NCI-H345 (cell line): ENCODE measurements at places on chromosomes 1 and 21.
A peak's percentile ranks its signal among the peaks of the same experiment; 100 is the strongest.

- no peak for DNase-seq
Observed at GRCh38 chr1:117070124-117070523, 10.0 kb downstream of the TTF2 start.

GRCh38 chr1:177198243-177198642 lies 27.5 kb downstream of the BRINP2 start:
- no peak for DNase-seq

- DNase-seq = peak; percentile 74
Observed at GRCh38 chr1:155012026-155012546, 9.5 kb downstream of the ZBTB7B start.

DNA sequence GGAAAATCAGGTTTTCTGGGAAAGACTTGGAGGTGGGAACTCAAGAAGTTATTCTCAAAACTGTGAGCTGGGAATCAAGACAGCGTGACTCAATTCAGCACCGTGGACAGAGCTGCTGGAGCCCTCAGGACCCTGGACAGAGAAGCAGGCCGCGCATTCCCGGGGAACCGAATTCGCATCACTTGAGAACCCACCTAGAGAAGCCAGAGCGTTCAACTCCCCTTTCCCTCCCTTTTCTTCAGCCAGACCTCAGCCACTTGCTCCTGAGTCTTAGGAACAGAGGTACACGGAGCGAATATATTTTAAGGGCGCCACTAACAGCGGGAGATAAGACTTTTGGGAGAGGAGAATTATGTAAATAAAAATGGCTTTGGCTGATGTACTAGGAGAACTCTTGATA lies 2.0 kb upstream of the LIN28A start:
- DNase-seq = no peak

DNA sequence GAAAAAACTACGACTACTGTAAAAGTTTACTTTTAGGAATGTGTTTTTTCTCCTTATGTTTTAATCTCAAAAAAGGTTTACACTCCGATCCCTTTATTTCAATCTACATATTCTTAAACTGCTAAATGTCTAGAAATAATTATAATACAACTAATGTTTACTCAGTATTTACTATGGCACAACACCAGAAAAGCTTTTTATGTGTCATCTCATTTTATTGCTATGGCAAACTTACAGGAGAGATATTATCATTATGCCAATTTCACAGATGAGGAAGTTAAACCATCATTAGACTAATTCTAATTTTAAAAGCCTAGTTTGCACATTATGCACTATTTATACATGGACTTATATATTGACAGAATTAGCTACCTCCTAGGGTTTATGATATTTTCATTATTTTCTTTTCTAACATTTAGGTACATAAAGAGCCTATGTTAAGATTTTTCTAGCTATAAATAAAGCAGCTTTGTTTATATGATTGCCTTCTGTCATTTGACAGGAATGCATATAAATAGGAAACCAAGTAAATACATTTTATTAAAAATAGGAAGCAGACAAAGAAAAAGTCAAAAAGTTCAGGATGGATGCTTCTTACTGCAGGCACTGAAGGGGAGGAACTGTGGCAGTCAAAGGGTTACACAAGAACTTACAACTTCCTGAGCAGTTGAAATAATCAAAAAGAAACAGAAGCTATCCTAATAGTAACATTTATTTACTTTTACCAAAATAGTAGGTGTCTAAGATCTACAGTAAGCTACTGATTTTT lies 442.4 kb downstream of the LTN1 start:
- DNase-seq = no peak

DNA sequence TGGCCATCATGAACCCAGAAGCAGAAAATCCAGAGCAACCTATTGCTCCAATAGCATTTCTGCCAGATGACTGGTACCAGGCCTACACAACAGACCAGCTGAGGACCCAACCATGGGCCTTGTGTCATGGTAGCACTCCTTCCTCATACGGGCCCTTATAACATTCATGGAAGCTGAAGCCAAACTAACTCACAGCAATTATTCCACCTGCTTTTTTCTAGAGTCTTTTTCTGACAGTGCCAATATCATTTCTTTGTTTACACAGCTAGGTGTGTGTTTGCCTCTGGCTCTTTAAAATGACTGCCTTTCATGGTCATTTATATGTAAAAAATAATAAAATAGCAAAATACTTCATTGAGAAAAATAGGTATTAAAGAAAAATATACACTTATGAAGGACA lies 3.9 kb upstream of the WDR64 start:
- no peak for DNase-seq

DNA sequence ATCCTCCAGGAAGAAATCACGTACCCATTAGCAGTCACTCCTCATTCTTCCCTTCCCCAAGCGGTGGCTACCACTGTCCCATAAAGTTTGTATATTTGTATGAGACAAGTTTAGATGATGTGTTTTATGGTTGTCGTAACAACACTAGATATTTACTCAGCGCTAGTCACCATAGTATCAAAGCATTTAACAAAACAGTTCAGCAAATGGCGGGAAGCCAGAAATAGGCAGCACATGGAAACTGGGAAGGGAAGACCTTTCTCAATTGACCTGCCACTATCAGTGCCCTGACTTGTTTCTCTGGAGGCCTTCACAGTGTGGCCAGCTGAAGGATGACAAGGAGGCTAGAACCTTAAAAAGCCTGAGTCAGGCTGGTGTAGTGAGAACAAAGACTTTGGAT lies 31.1 kb downstream of the CNST start:
- no peak for DNase-seq

DNA sequence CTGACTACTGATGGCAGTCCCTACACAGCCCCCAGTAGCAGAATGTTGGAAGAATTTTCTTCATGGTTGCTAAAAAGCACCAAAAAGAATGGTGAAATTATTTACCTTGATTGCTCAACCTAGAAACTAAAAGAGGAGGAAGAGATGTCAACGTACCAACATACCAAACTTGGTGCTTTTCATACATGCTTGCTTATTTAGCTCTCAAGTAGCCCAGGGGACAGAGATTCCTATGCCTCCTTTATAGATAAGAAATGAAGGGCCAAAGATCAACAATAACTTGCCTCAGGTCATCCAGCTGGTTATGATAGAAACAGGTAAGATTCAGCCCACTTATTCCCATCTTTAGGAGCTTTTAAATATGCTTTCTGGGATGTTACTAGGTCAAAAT lies 170.6 kb downstream of the PIGK start:
- no peak for DNase-seq

DNA sequence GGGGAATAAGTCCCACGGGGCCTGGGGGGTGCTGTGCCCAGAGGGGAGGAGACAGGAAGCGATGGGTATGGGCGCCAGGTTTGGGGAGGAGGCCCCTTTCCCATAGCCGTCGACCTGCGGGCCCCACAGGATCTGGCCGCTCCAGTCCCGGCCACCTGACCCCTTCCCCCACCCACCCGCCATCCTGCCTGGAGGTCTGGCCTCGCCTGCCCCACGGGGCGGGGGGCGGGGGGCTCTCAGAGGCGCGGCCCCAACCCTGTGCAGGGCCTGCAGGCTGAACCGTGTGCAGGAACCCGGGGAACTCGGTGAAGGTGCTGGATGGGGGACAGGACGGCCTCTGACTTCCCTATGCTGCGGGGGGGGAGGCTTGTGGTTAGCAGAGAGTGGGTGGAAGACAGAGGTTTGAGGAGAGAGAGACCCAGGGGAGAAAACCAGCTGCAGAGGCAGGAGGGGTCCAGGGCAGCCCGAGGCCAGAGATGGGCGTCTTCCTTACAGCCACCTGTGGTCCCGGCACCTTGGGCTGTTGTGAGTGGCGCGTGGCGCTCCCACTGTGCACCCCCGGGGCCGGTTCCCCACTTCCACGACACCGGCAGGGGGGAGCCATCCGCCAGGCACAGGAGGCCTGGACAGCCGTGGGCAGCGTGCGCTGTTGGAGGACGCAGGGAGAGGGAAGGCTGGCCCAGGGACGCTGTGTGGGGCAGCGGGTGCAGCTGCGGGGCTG lies 2.5 kb upstream of the TNFRSF18 start:
- DNase-seq = no peak

DNA sequence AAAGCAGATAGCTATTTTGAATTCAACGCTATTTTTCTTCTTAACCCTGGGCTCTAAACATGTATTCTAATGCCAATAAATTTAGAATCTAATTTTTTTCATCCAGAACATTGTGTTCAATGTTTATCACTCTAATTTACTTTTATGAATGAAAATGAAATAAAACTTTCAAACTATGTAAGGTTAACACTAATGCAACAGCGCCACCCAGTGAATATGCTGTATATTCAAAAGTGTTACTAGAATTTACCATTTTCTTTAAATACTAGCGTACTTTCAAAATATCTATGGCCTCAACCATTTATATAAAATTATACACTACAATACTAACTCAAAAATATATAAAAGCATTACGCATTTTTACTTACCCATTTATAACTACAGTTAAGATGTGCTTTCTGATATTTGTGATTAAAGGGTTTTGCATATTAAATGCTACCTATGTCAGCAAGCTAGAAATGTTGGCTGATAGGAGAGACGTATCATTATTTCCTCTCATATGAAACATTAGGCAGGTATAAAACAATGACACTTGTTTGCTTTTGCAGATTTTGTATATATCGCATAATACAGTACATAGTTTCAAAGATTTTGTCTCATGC lies 5.9 kb upstream of the NUF2 start:
- peak; percentile 21 for DNase-seq

- DNase-seq = no peak
Observed at GRCh38 chr1:177172272-177172671, 1.5 kb downstream of the BRINP2 start.

DNA sequence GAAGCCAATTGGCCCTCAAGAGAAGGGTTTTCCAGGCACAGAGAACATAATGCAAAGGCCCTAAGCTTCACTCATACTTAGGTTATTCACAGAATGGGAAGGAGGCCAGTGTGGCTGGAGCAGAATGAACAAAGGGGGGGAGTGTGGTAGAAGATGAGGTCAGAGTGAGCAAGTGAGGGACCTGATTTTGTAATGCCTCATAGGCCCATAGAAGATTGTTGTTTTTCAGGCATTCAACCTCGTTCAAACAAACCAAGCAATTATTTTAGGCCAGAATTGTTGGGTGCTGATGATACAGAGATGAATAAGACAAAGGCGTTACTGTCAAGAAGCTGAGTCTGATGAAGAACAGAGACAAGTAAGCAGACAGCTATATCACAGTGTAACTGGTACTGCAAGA lies 54.5 kb upstream of the RAP1A start:
- DNase-seq = no peak

DNA sequence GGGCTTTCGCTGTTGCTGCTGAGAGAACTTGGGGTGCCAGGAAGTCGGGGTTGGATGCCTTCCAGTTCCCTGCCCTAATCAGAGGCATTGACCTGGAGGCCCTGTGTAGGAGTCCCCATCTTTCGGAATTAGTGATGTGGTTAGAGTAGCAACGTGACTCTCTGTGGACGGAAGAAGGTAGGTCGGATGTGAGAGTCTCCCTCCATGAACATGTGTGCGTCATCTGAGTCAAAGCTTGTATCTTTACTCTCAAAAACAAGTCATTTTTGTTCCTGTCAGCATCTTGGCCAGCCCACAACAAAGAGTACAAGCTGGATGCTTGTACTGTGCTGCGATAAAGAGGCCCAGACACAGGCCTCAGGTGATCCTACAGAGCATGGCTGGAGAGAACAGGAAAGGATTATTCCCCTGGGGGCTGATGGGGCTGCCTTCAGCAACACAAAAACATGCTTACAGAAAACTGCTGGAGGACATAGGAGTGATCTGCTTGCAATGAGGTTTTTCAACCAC lies 31.0 kb upstream of the IL10 start:
- no peak for DNase-seq

- DNase-seq = no peak
Observed at GRCh38 chr1:205199931-205200299, 11.6 kb downstream of the DSTYK start.

GRCh38 chr1:83816836-83817235 lies 182.1 kb downstream of the TTLL7 start:
- DNase-seq = no peak

- DNase-seq = peak; percentile 51
Observed at GRCh38 chr1:233328142-233328921, 808 bp downstream of the MAP3K21 start.

- DNase-seq = no peak
Observed at GRCh38 chr1:30936541-30937171, 28.1 kb upstream of the SDC3 start.

DNA sequence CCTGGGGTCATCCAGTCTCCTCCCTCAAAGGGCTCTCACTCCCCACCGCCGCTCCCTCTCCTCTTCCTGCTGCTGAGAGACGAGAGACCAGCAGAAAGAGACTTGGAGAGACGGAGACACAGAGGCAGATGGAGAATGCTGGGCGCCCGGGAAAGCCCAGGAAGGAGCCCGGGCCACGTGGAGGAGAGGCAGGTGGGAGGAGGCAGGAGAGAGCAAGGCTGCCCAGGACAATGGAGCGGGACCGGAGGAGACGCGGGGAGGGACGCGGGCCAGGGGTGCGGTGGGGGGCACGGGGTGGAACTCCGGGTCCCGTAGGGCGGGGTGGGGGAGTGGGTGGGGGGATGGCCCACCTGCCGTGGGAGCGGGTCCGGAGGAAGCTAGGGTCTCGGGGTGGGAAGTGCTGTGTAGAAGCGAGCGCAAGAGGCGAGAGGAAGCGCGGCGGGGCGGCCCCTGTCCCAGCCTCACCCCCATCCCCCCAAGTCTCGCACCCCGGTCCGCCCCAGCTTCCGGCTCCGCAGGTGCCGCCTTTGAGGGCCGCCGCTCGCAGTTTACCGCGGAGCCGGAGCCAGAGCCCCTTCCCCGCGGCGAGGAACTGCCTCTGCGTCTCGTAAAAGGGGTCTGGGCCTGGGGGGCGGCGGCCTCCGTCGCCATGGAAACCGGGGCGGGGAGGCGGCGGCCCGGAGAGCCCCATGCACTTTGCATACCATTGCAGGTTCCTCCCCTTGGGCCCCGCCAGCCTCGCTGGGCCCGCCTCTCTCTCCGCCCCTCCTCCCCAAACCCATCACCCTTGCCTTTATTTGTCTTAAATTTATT lies 11.7 kb upstream of the EPHA2 start:
- no peak for DNase-seq

GRCh38 chr1:210500831-210501230 lies 172.1 kb downstream of the HHAT start:
- DNase-seq = peak; percentile 12

- no peak for DNase-seq
Observed at GRCh38 chr1:221350091-221350490, 391.8 kb downstream of the DUSP10 start.

GRCh38 chr1:119978018-119978505 lies 81.7 kb upstream of the ADAM30 start:
- peak; percentile 27 for DNase-seq

DNA sequence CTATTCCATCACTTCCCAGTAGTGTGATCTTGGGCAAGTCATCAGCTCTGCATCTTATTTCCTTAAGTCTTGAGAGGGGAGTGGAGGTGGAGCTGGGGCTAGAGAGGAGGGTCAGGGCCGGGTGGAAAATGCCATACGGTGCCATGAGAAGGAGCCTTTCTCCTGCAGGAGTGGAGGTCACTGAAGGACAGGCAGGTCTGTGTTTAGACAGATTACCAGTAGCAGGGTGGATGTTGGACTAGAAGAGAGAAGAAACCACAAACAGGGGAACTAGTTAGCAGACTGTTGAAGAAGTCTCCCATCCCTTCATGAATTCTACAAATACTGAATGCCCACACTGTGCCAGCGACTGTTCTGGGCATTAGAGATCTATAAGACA lies 13.9 kb upstream of the CPT2 start:
- DNase-seq = no peak

- no peak for DNase-seq
Observed at GRCh38 chr1:31568895-31569595, 7.3 kb upstream of the TINAGL1 start.

GRCh38 chr1:230861489-230861888 lies 6.8 kb downstream of the C1orf198 start:
- no peak for DNase-seq
